ENCODE measurements at places on chromosomes 2 and 18.
A peak's percentile ranks its signal among the peaks of the same experiment; 100 is the strongest.

DNA sequence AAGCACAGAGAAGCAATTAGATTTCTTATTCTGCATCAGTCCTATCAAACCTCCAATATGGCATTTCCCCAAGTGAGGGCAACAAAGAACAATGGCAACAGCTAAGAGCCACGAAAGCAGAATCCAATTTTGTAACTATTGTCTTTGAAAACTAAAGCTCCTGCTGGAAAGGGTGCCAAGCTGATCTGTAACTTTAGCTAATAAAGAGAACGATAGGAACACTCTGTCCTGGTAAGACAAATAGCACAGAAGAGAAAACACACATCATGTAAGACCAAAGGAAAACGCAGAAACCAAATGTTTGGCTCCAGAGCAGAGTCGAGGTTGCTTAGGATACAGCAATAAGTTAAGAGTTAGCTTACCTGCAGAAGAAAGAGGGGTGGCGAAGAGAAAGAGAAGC is 160.5 kb downstream of the STK39 start:
- DNase-seq, result no peak

GRCh38 chr2:229715895-229716507 is 1.6 kb upstream of the DNER start:
- DNase-seq, result peak; percentile 9

DNA sequence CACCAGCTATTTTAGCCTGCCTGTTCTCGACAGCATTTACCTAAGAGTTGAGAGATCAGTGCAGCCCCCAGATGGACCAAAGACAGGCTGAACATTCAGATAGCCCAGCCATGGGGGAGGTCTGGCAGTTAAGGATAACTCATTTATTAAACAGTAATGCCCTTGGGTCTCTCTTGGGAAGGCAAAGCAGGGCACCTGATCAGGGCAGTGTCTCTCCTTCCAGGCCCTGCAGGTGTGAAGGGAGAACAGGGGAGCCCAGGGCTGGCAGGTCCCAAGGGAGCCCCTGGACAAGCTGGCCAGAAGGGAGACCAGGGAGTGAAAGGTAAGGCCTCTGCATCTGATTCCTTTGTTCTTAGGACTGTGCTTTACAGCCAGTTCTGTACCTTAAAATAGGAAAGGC is 49.6 kb downstream of the MARCO start:
- DNase-seq, result no peak

GRCh38 chr2:118529908-118530599 is 317.4 kb downstream of the EN1 start:
- no peak for DNase-seq

GRCh38 chr2:55010149-55010591 is 40.1 kb downstream of the RTN4 start:
- DNase-seq, result peak; percentile 75

DNA sequence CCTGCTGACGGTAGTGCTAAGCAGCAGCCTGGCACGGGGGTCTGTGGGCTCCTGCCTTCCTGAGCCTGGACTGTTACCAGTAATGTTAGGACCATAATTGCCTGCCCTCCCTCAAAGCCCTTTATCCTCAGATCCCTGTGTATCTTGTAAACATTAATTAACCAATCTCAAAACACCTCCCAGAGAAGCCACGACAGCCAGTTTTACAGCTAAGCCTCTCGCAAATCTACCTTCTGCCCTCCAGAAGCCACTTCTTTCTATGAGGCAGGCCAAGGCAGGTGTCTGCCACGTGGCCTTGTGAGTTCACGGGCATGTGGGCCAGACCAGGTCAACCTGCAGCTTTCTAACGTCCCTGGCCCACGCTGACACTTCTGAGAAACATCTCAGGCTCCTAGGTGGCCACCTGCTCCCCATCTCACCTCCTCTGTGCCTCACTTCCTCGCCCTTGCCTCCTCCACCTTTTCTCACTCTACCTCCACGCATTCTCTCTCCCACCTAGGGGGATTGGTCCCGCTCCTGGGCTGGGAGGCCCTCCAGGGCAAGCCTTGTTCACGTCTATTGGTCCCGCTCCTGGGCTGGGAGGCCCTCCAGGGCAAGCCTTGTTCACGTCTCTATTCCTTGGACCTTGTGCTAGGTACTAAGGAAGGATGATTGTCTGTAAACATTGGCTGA is 64.3 kb downstream of the EDAR start:
- no peak for DNase-seq

GRCh38 chr18:31042406-31043181 is at the start of gene DSC3:
Gene DSC3 (minus strand): TSS chr18:31042742. CDS start chr18:31042660, 82 bp downstream.
- peak; percentile 23 for DNase-seq

GRCh38 chr18:36284671-36285295 is 12.7 kb upstream of the FHOD3 start:
- peak; percentile 37 for DNase-seq

DNA sequence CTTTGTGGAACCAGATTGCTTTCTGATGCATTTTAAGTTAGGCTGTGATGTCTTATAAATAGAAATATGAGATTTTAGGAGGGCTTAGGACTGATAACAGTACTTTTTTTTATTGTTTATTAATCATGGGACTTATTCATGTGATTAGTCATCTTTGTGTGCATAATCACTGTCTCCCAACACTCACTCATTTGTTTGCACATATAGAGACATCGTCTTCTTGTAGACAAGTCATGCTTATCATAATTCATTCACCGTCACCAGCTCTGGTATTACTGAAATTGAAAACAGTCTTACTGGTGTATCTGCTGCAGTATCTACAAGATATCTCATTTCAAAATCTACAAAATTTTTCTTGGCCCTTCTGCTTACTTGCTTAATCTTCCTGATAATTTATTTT is 45.8 kb downstream of the WDR7 start:
- DNase-seq, result no peak

DNA sequence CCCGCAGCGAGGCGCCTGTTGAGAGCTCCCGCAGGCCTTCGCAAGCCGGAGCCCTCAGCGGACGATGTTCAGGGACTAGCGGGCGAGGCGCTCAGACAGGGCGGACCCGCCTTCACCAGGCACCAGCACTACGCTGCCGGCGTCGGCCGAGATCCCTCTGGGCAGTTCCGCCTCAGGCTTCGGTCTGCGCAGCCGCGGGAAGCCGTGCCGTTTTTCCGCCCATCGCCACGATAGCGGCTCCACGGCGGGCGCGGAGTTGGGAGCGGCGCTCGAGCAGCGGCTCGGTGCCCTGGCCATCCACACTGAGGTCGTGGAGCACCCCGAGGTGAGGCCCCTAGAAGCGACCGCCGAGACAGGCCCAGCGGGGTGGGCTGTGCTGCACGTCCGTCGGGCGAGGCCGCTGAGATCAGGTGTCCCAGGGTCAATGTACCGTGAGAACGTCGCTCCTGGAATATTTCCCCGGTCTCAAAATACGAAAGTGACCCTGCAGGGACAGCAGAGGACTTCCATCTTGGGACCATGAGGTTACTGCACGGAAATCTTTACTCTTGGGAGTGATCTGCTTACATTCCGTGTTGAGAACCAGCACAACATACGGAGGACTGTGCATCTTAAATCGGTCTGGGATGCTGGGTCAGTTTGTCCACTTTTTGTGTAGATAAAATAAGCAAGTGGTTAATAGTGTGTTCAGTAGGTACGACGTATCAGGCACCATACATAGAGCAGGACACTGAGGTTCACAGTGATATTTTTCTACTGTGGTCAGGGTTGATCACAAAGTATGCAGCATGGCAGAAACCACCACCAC is 13.3 kb upstream of the MTIF2 start:
- DNase-seq, result peak; percentile 93

- DNase-seq, result no peak
These were observed 20.9 kb upstream of the SMAD4 start for GRCh38 chr18:51009072-51009471.

- DNase-seq, result no peak
These were observed 62.4 kb downstream of the ANKRD62 start for GRCh38 chr18:12155996-12156395.

GRCh38 chr2:238635647-238636051 is 208.9 kb downstream of the ASB1 start:
- DNase-seq, result no peak

- no peak for DNase-seq
These were observed 200.9 kb downstream of the NYAP2 start for GRCh38 chr2:225600444-225600843.

DNA sequence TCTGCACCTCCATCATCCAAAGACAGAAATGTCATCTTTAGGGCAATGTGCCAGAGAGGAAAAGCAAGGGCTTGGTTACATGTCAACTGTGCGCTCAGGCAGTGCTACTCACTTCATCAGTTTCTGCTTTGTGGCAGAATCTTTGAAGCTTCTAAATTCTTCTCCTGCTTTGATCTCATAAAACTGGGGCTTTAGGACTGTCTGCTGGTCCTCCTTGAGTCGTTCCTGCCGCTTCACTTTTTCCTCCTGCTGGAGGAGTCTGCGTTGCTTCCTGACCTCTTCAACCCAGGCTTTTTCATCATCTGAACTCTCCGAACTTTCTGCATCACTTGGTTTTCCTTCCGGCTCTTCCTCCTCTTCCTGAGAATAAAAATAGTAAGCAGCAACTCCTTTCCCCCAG is 100.8 kb downstream of the NOL10 start:
- DNase-seq, result no peak

- DNase-seq, result peak; percentile 47
These were observed 493.3 kb downstream of the CMPK2 start for GRCh38 chr2:6372317-6372901.

DNA sequence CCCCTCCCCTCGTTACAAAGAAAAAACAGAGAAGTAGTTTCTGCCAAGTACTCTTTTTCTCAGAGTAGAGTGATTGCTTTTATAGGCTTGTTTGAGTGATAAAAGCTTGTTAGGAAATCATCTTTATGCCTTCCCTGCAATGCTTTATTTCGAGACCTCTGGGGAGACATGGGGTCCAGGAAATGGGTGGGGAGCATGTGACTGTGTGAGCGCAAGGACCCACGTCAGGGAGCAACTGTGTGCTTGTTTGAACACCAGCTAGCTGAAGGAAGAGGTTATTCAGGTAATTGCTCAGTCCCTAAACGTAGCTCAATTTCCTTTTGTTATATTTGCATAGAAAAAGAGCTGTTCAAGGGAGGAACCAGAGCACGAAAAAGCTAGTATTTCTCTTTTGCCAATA is 187.3 kb downstream of the FAM210A start:
- peak; percentile 68 for DNase-seq

GRCh38 chr2:181684454-181685149 is 4.3 kb upstream of the NEUROD1 start:
- no peak for DNase-seq

- DNase-seq, result no peak
These were observed 22.2 kb downstream of the KCNG2 start for GRCh38 chr18:79819968-79820351.

- DNase-seq, result no peak
These were observed 27.8 kb downstream of the VAPA start for GRCh38 chr18:9941660-9942059.

All from transverse colon (tissue), 4 donors.